Aorta (tissue), 5 donors: ENCODE measurements at places on chromosomes 2 and 18.

DNA sequence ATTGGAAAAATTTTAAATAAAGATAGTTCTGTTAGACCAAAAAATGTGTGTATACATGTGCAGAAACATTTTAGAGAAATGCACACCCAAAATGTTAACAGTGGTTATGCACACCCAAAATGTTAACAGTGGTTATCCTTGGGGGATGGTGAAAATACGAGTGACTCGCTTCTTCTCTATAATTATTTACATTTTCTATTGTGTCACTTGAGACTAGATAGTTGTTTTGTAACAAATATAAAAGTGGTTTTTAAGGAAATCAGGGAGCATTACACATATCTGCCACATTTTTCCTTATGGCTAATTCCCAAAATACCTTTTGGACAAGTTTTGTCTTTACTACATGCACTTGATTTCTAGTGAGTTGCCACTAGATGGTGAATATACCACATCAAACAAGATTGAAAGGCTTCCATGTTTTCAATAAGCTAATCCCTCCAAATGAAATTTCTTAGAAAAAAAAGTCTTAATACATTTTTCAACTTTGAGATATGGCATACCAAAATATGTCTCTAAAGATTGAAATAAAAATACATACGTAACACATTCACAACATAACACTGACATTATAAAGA, 9.0 kb upstream of the HIBCH start:
- no peak for DNase-seq
- H3K27me3 ChIP-seq: no peaks in the 10 kb centered on the region
- H3K36me3 ChIP-seq: no peaks in the 10 kb centered on the region
- no peak overlapping the region for H3K4me3 ChIP-seq
- H3K4me1 ChIP-seq: no peaks in the 10 kb centered on the region
- H3K27ac ChIP-seq: no peak overlapping the region

GRCh38 chr2:178377046-178377445, 73.9 kb downstream of the PRKRA start:
- no peak for DNase-seq
- no peaks in the 10 kb centered on the region for H3K4me1 ChIP-seq
- H3K4me3 ChIP-seq: no peak overlapping the region
- no peak overlapping the region for H3K27ac ChIP-seq
- no peaks in the 10 kb centered on the region for H3K27me3 ChIP-seq
- no peaks in the 10 kb centered on the region for H3K36me3 ChIP-seq

- no peaks in the 10 kb centered on the region for H3K27me3 ChIP-seq
- no peaks in the 10 kb centered on the region for H3K36me3 ChIP-seq
- peaks cover 2% of the 10 kb centered on the region for H3K4me1 ChIP-seq
Measured at GRCh38 chr2:190722061-190722759, 73.3 kb downstream of the NAB1 start.

DNA sequence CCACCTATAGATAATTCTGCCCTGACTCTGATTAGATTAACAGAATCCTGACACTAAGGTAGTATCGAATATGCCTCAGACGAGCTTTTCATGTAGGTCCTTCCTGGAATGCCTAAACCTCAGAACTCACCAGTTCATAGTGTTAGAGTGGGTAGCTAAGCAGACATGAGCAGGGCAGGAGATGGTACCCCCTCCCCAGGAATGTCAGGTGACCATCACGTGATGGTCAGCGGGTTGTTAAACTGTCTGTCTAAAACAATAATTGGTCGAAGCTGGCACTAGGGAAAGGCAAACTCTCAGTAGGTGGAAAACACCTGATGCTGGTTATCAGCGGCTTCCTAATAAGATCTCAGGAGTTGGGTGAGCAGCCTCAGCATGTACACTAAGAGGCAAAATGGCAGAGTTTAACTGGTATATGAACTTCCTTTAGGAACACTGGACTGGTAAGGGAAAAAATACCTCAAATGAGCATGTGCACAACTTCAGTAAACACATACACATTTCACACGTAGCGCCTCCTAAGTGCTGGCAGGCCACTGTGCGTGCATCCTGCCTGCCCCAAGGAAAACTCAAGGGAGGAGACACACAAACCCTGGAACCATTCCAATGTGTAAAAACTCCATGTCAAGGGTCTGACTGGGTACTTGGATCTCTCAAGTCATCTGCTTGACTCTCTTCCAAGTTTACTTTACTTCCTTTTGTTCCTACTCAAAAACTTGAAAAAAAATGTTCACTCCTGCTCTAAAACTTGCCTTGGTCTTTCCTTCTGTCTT, 339.5 kb downstream of the GULP1 start:
- no peaks in the 10 kb centered on the region for H3K36me3 ChIP-seq
- H3K27me3 ChIP-seq: no peaks in the 10 kb centered on the region
- H3K27ac ChIP-seq: no peak overlapping the region
- H3K4me1 ChIP-seq: no peaks in the 10 kb centered on the region

- no peaks in the 10 kb centered on the region for H3K36me3 ChIP-seq
- no peak for DNase-seq
- no peaks in the 10 kb centered on the region for H3K4me1 ChIP-seq
- no peak overlapping the region for H3K27ac ChIP-seq
- H3K27me3 ChIP-seq: no peaks in the 10 kb centered on the region
Measured at GRCh38 chr18:14958701-14959100, 210.7 kb downstream of the ANKRD30B start.

- H3K27ac ChIP-seq: peak overlapping the region; percentile 48
- H3K4me1 ChIP-seq: peaks cover 5% of the 10 kb centered on the region
- no peaks in the 10 kb centered on the region for H3K36me3 ChIP-seq
- no peak for DNase-seq
Measured at GRCh38 chr2:199955007-199955338, 318 bp downstream of the TYW5 start.

DNA sequence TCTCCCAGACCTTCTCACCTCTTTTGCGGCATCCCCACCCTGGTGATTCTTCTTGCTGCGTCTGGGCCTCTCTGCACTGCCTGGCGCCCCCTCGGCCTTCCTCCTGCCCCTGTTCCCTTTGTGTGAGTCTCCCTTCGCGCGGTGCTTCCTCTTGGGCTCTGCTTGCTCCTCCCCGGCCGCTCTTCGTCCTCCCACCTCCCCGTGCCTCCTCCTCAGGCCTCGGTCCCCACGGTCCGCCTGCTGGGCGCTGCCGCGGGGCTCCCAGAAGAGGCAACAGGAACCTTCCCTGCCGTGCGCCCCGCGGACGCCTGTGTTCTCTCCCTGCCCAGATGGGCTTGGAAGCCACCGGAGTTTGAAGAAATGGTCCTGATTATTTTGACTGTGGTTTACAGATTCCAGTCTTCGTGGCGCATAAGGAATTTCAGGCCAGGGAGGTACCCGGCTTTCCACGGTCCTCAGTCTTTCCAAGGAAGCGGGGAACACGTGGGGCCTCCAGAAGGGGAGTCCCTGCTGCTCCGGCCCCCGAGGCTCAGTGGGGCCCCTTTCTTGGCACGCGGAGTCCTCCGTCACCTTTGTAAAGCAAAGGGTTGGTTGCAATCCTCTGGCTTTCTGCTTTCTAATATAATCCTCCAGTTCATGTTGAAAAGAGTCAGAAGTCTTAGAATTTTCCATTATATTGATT, 13.1 kb downstream of the RNU2-63P start:
- H3K36me3 ChIP-seq: no peaks in the 10 kb centered on the region
- no peaks in the 10 kb centered on the region for H3K27me3 ChIP-seq
- H3K4me3 ChIP-seq: no peak overlapping the region
- H3K4me1 ChIP-seq: no peaks in the 10 kb centered on the region

DNA sequence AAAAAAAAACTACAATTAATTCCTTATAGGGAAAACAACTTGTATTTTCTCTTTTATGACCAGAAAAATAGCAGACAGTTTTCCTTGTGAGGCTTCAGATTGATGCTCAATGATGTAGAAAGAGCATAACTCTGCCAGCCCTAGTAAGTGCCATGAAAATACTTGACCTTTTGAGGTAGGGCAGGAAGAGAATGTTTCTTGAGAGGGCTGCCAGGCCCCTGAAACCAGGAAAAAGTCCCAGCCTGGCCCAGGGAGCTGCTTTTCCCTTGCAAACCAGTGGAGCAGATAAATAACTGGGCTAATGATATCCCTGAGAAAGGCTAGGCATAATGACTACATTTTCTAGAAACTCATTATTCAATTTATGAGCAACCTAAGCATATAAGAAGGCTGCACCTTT, 126.8 kb downstream of the SLC8A1 start:
- no peaks in the 10 kb centered on the region for H3K36me3 ChIP-seq
- no peak overlapping the region for H3K27ac ChIP-seq
- peaks cover 5% of the 10 kb centered on the region for H3K4me1 ChIP-seq
- H3K27me3 ChIP-seq: no peaks in the 10 kb centered on the region
- H3K4me3 ChIP-seq: no peak overlapping the region
- DNase-seq: no peak

GRCh38 chr2:173898178-173898668, 67.0 kb downstream of the SP3 start:
- no peaks in the 10 kb centered on the region for H3K4me1 ChIP-seq
- no peak overlapping the region for H3K27ac ChIP-seq

- H3K4me1 ChIP-seq: no peaks in the 10 kb centered on the region
- H3K4me3 ChIP-seq: no peak overlapping the region
- H3K36me3 ChIP-seq: no peaks in the 10 kb centered on the region
- no peak overlapping the region for H3K27ac ChIP-seq
- no peaks in the 10 kb centered on the region for H3K27me3 ChIP-seq
Measured at GRCh38 chr2:133040170-133040569, 370.2 kb upstream of the LYPD1 start.

DNA sequence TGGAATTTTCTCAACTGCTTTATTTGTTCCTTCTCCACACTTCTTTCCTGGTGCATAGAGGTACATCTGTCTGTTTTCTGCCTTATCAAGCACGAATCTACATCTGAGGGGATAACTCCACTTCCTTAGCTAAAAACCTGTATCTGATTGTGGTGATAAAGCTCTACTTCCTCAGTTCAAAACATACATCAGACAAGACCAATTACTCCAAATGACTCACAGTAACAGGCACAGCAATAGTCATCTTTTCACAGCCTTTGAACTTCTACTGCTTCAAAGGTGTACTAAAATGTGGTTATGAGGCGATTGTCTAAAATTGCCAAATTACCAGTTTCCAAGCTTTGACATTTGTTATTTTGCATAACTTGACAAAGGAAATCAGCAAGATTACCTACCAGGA, 803.6 kb upstream of the ZEB2 start:
- no peak overlapping the region for H3K27ac ChIP-seq
- no peaks in the 10 kb centered on the region for H3K27me3 ChIP-seq
- H3K4me3 ChIP-seq: no peak overlapping the region
- H3K36me3 ChIP-seq: no peaks in the 10 kb centered on the region
- no peaks in the 10 kb centered on the region for H3K4me1 ChIP-seq
